Esophagus mucosa (tissue), 1 donor: ENCODE measurements at places on chromosomes 3 and 15. TPM values are rescaled to one million over a fixed set of nuclear protein-coding genes. Genes with fewer than 3 reads are reported as not detected.
A peak's percentile ranks its signal among the peaks of the same experiment; 100 is the strongest.

The CDHR4 gene
- total RNA-seq = not detected

The NR1I2 gene
- not detected for total RNA-seq

The CCDC13 gene
- not detected for total RNA-seq

The CHL1 gene
- 10.0 TPM for total RNA-seq

The GOLGA8K gene
- total RNA-seq = not detected

The SLC51A gene
- not detected for total RNA-seq

The FAM107A gene
- total RNA-seq = 4.1 TPM

The TFDP2 gene
- 20.8 TPM for total RNA-seq

The SLC22A13 gene
- 0.64 TPM for total RNA-seq

The GTPBP8 gene
- 14.6 TPM for total RNA-seq

The P2RY13 gene
- total RNA-seq = 0.28 TPM

DNA sequence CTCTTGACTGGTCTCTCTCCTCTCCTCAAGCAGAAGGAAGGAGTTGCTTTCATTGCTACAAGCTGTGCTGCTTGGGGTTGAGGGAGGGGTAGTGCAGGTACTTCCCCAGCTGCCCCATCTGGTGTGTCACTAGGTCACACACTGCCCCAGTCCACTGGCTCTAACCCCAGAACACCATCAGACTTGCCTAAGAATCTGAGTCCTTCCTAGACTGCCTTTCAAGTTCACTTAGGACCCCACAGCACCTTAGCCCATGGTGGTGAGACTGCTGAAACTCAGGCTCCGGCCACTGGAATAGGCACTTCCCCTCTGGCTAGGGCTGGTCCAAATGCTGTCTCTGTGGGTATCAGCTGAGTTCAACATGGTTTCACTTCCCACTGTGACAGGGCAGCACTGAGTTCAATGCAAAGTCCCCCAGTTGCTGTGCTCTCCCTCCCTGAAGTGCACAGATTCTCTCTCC is 279.7 kb upstream of the GOLGA6L4 start:
- ATAC-seq = no peak

DNA sequence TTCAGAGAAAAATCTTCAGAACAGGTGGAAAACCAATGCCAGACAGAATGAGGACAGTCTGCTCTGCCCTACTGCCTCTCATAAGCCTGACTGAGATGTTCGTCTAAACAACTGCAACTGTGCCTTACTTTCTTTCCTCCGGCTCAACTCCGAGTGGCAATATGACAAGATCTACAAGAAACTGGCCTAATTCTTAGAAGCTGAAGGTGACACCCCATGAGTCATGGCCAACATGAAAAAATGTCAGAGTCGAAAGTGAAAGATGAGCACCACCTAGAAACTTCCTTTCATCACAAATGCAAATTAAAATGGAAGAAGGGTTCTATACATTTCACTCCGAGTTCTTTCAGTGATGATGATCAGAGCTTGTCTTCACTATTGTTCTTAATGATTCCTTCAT is 12.9 kb downstream of the PCYT1A start:
- peak; percentile 53 for ATAC-seq

- no peak for ATAC-seq
Measured at GRCh38 chr3:23629181-23629894, 176.4 kb upstream of the UBE2E1 start.

GRCh38 chr15:42065468-42065867 is 28.9 kb downstream of the PLA2G4D start:
- no peak for ATAC-seq

DNA sequence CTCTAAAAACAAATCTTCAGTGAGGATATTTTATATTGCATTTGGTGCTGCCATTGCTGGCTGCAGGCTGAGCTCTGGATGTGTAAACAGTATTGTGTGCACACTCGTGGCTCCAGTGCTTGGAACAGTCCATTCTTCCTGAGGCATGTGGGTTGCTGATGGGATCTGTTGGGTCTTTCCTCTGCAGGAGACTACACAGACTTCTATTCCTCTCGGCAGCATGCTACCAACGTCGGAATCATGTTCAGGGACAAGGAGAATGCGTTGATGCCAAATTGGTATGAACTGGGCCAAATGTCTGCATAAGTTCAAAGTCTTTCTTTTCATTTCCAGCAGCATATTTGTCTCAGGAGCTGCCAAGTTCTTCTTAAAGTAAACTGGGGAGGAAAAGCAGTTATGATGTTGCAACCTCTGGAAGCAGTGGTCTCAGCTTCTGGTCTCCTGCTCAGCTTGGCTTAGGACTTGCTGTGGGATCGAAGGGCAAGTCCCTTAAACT is 9.3 kb downstream of the FAH start:
- ATAC-seq = no peak

DNA sequence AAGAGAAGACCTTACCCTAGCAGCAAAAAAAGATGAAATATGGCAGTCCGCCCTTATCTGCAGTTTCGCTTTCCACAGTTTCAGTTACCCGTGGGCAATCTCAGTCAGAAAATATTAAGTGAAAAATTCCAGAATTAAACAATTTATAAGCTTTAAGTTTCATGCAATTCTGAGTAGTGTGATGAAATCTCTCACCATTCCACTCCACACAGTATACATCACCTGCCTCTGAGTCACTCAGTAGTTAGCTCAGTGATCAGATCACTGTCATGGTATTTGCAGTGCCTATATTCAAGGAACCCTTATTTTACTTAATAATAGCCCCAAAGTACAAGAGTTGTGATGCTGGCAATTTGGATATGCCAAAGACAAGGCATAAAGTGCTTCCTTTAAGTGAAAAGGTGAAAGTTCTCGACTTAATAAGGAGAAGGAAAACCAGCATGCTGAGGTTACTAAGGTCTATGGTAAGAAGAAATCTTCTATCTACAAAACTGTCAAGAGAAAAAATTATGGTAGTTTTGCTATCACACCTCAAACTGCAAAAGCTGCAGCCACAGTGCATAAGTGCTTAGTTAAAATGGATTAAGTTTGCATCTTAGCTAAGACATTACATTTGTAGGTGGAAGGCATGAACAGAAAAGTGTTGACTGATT is 48.1 kb downstream of the HSPBAP1 start:
- peak; percentile 78 for ATAC-seq

- no peak for ATAC-seq
Measured at GRCh38 chr3:190863119-190863465, 598 bp upstream of the GMNC start.

GRCh38 chr15:40929660-40930429 is 705 bp downstream of the DLL4 start:
- no peak for ATAC-seq

GRCh38 chr3:39724233-39724846 is 85.1 kb upstream of the MYRIP start:
- no peak for ATAC-seq

DNA sequence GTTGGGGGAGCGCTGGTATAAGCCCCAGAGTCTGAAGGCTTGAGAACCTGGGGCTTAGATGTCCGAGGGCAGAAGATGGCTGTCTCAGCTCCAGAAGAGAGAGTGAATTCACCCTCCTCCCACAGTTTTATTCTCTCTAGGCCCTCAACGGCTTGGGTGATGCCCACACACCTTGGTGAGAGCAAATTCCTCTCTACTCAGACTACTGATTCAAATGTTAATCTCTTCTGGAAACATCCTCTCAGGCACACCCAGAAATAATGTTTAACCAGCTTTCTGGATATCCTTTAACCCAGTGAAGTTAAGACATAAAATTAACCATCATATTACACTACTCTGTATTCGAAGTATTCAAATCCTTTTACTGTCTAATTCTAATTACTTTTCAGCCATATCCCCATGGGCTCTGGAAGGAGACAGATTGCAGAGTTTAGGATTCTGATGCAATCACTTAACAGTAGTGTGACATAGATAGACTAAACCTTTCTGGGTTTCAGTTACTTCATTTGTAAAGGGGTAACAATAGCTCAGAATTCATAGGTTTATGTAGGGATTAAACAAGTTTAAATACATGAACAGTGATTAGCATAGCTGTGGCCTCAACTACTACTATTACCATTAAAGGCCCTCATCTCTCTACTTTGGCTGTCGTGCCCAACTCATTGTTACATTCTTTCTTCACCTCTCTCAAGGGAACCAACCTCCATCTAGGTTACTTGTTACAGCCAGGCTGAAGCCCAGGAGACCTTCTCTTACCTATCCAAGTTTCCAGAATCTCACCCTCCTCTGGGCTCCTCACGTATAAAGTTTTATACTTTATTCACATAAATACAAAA is 25.7 kb upstream of the ANO10 start:
- no peak for ATAC-seq

DNA sequence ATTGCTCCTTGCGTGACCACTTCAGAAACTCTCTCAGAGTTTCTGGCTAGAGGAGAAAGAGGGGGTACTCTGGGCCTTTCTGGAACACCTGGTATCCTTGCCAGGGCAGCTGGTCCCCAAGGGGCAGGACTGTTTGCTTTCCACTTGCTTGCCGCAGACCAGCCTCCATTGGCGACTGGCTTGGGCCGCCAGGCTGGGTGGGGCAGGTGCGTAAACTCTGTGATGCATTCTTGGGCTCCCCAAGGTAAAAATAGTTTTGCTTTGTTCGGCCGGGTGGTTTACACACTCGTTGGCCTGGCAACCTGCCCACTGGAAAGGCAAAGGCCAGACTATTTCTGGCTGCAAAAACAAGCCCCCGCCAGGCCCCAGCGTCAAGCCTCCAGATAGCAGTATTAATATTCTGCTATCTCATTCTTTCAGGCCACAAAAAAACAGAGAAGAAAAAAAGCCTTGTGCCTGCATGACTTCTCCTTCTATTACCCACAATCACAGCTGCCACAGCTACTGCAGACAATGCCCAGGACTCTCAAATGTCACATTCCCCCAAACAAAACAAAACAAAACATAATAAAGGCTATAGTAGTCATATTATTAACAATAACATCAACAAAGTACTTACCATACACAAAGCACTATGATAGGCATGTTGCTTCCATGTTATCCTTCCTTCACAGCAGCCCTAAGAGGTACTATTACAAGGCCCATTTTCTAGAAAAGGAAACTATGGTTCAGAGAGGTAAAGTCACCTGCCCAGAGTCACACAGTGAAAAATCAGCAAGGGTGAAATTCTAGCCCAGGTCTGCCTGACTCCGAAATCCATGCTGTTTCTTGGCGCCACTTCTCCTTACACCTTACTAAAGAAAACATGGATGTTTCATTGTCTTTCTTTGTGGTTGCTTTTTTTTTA is 14.0 kb upstream of the SSUH2 start:
- peak; percentile 72 for ATAC-seq

GRCh38 chr3:20143519-20143918 is 42.5 kb downstream of the SGO1 start:
- no peak for ATAC-seq

DNA sequence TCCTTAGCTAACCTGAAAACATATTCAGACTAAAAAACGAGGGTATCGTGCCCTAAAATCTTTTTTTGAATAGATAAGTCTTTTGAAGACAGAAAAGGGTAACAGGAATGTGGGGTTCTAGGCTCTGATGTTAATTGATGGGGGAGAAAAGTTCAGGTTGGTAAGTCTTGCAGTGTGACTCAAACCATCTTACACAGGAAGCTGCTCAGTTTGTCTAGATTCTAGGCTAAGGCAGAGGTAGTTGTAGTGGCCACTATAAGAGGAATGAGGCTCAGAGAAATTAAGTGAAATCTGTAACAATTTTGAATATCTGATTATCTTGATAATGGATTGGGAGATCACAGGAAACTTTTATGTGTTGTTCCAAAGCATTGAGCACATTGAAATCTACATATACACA is 267.9 kb downstream of the PDCD6IP start:
- ATAC-seq = no peak

GRCh38 chr3:64992530-64993285 is 304.9 kb upstream of the ADAMTS9 start:
- no peak for ATAC-seq

DNA sequence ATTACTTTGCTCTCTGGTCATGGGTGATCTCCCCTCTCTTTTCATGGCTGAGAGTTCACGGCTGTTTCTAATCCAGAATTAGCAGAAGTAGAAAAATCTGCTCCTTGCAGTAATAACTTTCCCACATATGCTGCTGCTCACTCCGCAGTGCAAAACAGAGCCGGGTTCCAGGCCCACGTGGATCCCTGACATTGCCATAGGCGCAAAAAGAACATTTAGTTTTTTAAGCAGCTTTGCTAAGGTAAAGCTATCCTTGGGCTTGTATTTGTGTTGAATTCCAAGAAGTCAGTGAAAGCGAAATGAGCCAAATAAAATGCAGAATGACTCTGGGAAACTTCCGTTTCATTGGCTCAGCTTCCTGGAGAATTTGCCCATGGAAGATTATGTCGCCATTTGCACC is 633.7 kb upstream of the SUCLG2 start:
- ATAC-seq = no peak

DNA sequence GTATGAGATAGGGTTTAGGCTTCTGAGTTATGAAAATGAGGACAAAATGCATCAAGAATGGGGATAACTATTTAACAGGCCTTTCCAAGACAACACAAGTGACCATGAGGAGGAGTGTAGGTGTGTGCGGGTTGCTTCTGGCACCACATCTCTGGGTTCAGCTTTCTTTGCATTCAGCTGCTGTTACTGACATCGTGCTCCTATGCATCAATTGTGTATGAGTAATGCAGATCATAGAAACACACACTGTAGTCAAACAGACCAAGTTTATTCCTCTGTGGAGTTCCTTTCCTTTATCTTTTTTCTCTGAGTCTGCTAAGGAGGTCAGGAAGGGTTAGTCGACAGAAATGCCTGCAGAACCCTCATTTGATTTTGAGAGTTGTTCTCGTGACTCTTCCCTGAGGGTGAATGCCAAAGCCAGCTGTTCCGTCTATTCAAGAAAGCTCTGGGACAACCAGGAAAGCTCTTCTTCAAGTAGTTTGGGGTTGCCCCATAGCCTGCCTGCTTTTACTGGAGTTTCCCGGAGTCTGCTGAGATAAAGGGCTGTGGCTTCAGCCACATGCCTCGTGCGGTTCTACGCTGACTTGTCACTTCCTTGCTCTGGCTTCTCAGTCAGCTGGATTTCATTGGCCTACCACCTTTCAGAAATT is 136.7 kb upstream of the TLE3 start:
- ATAC-seq = no peak

GRCh38 chr3:62954580-62954979 is 79.4 kb upstream of the CADPS start:
- no peak for ATAC-seq

DNA sequence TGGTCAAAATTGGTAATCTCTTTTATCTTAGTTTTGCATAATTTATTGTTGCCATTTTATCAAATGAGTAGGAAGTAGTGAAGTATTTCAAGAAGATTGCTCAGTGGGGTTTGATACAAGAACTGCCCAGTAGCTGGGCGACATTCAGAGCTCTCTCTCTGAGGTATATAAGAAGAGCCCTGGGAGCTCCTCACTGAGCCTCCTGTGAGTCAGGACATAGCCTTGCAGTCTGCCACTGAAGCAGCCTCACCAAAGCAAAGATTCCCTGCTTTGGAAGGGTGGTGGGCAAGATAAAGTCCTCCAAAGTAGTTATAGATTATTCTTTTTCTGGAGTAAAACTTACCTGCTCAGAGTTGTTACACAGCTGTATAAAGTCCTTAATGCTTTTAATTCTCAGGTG is 26.1 kb downstream of the SKIL start:
- no peak for ATAC-seq

GRCh38 chr3:24494618-24495325 is at the start of gene THRB:
Gene THRB (minus strand): TSS chr3:24494850.
- ATAC-seq = peak; percentile 83

DNA sequence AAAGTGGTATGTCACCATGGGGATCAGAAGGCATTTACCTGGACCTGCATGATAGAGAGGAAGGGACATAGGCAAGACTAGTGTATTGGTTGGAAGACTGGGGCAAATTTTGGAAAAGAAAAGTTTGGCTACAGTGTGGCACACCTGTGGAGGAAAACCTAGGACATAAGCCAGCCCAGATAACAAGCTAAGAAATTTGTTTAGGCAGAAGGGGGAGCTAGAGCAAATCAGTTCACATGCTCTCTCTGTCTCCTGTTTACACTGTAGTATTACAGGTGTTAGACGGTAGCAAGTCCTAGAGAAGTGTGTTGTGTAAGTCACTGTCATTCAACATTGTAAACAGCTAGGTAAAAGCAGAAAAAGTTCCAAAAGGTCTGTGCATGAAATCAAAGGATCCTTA is 11.9 kb upstream of the ALDH1A2 start:
- ATAC-seq = peak; percentile 48
